AG08396 (cell line): ENCODE measurements at places on chromosomes 3 and 15.

GRCh38 chr15:87871731-87872320 is 384.7 kb downstream of the NTRK3 start:
- no peak for DNase-seq

- DNase-seq: peak; percentile 53
Measured at GRCh38 chr3:196793246-196793645, 53.6 kb downstream of the PAK2 start.

GRCh38 chr3:80017369-80017768 is 249.6 kb upstream of the ROBO1 start:
- no peak for DNase-seq

DNA sequence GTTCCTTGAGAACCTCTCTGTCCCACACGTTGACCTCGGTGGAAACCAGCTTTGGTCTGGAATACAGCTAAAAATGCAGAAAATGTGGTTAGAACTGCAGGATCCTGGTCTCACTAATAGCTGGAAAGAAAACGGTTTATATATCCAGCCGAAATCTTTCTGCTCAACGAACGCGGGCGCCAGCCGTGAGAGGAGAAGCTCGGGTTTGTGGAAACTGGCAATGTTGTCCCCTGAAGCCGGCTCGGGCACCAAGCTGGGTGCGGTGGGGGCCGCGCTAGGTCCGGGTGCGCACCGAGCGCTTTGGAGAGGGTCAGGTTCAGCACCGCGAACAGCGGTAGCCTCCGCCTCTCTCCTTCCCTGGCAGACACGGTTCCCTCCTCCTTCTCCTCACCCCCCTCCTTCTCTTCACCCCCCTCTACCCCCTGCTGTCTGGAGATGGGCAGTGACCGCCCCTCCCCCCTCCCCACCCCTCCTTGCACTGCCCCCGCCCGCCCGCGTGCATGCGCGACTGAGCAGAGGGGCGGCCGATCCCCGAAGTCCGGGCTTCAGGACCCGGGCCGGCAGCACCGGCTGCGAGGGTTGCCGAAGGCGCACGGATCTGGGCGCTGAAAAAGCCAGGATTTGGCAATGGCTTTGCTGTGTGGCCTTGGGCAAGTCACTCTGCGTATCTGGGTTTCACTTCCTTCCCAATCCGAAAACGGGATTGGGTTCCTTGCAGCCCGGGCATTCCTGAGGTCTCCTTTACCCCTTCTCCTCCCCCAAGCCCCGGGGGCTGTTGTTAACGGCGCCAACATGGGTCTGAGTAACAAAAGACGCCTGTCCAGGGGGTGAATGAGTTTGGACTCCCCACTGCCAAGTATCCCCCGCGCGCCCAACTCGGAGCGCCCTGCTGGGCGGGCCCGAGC is at the start of gene SKOR1:
Gene SKOR1, plus strand, starts transcription at position 534 of the 905 bp plus-strand sequence. Its CDS starts 94 bp downstream, at position 628.
- peak; percentile 78 for DNase-seq

DNA sequence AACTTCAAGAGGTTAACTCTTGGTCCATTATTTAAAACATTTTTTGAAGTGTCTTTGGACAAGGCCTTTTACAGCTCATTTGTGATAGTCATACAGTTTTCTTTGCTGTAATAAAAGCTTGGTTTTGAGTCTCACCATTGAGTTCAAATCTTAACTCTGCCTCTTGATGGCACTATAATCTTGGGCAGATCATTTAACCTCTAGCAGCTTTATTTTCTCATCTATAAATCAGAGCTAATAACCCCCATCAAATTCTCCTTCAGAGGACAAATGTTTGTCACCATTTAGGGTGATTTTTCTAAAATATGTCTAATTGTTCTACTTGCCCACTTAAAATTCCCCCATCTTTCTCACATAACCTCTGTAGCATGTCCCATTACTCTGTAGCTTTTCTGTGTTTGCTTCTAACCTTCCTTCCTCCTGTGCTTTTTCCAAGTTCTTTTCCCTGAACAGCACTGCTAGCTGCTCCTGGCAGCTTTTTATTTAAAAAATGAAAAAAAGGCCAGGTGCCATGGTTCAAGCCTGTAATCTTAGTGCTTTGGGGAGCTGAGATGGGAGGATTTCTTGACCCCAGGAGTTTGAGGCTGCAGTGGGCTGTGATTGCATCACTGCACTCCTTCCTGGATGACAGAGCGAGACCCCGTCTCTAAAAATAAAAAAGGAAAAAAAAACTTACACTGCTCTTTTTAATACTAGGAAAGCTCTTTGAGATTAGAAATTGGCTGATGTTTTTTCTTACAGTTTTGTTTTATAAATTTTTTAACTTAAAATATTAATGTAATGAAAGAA is 28.5 kb downstream of the UBE2E1 start:
- DNase-seq: no peak

- no peak for DNase-seq
Measured at GRCh38 chr3:143329567-143330211, 210.1 kb downstream of the CHST2 start.

DNA sequence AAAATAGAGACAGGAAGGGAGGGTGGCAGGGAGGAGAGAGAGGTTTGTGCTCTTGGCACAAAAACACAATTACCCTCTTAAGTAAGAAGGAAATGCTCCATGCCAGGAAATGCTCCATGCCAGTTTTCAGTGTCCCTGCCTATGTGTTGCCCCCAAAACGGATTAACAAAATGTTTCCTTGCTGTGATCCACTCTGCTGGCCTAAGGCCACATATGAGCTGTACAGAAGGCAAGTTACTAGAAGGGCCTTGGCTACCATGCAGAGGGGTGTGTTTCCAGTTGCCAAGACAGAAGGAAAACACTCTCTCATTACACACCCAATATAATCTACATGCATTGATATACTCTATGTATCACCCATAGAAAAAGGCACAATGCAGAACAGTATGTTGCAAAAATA is 98.2 kb upstream of the PTPRG start:
- DNase-seq: no peak

GRCh38 chr3:153293265-153293664 is 131.2 kb downstream of the RAP2B start:
- peak; percentile 34 for DNase-seq

- peak; percentile 57 for DNase-seq
Measured at GRCh38 chr3:133408961-133409360, 9.1 kb downstream of the BFSP2 start.

DNA sequence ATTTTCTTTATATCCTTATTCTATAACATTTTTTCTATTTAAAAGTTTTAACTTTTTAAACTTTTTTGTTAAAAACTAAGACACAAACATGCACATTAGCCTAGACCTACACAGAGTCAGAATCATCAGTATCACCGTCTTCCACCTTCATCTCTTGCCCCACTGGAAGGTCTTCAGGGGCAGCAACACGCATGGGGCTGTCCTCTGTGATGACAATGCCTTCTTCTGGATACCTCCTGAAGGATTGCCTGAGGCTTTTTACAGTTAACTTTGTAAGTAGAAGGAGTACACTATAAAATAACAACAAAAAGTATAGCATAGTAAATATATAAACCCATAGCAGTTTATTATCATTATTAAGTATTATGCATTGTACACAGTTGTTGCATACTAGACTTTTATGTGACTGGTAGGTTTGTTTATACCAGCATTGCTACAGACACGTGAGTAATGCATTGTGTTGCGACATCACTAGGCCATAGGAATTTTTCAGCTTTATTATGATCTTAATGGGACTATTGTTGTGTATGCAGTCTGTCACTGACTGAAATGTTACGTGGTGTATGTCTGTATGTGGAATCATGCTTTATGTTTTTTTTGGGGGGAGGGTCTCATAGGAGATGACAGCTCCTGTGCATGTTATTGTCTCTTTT is 18.2 kb downstream of the ATP1B3 start:
- peak; percentile 29 for DNase-seq

GRCh38 chr3:51675201-51675611 is 4.2 kb downstream of the TEX264 start:
- DNase-seq: peak; percentile 63

DNA sequence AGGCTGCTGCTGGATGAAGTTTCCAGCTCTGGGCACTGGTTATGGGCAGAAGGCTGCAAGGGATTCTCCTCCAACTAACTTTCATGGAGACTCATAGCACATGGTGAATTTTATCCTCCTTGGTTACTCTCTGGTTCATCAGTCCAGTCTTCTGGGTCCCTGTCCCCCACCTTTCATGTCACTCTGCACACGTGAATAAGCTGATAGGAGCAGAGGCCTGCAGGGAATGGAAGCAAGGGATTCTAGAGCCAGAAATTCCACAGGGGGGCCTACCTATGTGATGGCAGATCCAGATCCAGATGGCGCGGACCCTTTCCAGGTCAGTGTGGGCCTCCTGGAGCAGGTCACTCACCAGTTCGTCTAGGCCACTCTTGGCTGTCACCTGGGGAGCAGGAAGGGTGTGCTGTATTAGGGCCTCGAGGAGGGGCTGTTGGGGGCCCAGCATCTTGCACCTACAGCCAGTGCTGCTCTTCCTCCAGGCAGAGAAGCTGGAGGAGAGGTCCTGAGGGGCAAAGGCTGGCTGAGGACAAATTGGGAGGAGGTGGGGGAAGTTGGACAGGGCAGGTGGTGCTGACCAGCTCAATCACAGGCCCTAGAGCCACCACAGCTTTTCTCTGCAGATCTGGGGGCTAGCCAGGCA is 30.2 kb downstream of the KY start:
- no peak for DNase-seq

DNA sequence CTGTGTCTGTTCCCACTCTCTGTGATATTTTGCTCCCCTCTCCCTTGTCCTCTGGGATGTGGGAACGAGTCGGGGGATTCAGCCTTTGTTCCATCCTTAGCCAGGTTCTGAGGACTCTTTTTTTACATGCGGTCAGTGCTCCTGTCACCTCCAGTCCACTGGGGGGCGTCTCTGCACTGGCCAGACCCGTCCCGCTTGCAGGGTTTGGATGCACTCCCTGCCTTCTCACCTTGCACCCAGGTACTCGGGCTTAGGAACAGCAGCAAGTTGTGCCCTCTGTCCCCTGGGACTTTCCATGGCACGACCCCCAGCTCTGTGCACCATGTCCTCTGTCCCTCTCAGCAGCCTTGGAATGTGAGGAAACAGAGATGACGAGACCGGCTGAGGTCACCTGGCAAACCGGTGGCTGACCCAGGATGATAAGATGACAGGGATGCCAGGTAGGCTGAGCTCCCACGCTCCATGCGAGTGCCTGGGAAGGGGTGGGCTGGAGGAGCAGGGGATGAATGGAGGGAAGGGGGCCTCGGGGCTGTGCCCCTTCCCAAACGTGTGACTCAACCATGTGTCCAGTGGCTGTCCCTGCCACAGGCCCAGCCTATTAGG is 27.3 kb upstream of the FGD5 start:
- peak; percentile 54 for DNase-seq
